ENCODE measurements at places on chromosomes 5 and 9. TPM values are rescaled to one million over a fixed set of nuclear protein-coding genes. Genes with fewer than 3 reads are reported as not detected.

Gene SPATA31C1
- not detected for total RNA-seq

Gene GTF3C5
- total RNA-seq, result 25.9 TPM

Gene ALG2
- 24.9 TPM for total RNA-seq

Gene POLR3G
- total RNA-seq, result 0.60 TPM

Gene PCDHB9
- 0.51 TPM for total RNA-seq

DNA sequence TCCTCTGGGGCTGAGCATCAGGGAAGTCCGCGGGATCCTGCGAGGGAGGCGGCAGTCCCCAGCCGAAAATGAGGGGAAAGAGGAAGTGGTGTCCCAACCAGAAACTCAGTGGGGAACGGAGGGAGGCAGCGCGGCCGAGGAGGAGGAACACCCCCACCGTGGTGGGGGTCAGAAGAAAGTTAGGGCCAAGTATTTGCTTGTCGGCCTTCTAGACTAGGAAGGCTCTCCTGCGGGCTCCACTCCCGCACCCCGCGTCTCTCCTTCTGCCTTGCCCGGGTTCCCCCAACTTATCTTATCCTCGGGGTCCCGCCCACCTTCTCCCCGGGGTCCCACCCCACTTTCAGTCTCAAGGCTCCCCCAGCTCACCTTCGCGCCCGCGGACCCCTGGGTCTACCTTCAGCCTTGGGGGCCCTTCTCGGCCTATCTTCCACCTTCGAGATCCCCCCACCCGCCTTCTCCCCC is 557 bp upstream of the PHF2 start:
- DNase-seq, result no peak
- peaks cover 28% of the 10 kb centered on the region for H3K4me1 ChIP-seq
- no peaks in the 10 kb centered on the region for H3K27me3 ChIP-seq
- H3K36me3 ChIP-seq, result no peaks in the 10 kb centered on the region

DNA sequence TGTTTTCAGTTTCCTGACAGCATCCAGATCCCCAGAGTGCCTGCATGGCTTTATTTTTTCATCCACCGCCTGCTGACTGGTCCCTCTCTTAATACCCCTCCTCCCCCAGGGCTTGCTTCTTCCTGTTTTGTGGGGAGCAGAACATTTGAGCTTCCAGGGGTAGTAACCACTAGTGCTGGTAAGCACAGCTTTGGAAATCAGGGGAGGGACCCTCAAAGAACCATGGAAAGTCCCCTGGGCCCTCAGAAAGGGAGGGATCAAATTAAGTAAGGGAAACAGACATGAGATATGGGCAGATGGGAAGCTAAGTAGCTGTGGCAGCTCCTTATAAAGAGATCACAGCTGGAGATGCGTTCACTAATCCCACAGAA is 26.8 kb downstream of the GRIA1 start:
- no peak overlapping the region for H3K27ac ChIP-seq
- DNase-seq, result no peak
- H3K4me1 ChIP-seq, result no peaks in the 10 kb centered on the region
- H3K27me3 ChIP-seq, result no peaks in the 10 kb centered on the region
- no peak overlapping the region for H3K4me3 ChIP-seq

- no peaks in the 10 kb centered on the region for H3K36me3 ChIP-seq
- DNase-seq, result no peak
- H3K27me3 ChIP-seq, result no peaks in the 10 kb centered on the region
- peaks cover 7% of the 10 kb centered on the region for H3K4me1 ChIP-seq
- H3K4me3 ChIP-seq, result no peak overlapping the region
- no peak overlapping the region for H3K27ac ChIP-seq
Measured at GRCh38 chr5:147712598-147712997, 69.9 kb downstream of the JAKMIP2 start.

- no peaks in the 10 kb centered on the region for H3K27me3 ChIP-seq
- no peak for DNase-seq
- no peak overlapping the region for H3K4me3 ChIP-seq
Measured at GRCh38 chr9:124372038-124372437, 43.2 kb downstream of the PSMB7 start.

DNA sequence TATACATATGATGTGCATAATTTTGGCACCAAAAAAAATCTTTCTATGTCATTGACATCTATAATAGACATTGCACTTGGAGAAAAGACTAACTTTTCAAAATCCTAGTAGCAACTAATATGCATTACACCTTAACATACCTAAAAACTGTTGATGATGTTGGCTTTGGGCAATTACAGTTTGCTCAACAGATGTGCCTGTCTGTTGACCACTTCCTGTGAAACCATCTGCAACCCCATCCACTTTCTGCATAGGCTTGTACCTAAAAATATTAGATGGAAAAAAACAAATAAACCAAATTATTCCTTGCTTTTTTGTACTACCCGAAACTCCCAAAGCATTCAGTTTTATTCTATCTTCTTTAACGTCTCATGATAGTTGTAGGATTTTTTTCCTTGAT is 248.6 kb downstream of the RFX3 start:
- H3K4me1 ChIP-seq, result no peaks in the 10 kb centered on the region
- DNase-seq, result no peak
- H3K4me3 ChIP-seq, result no peak overlapping the region
- H3K27ac ChIP-seq, result no peak overlapping the region

- no peaks in the 10 kb centered on the region for H3K36me3 ChIP-seq
- DNase-seq, result no peak
- H3K27ac ChIP-seq, result no peak overlapping the region
- H3K27me3 ChIP-seq, result no peaks in the 10 kb centered on the region
Measured at GRCh38 chr5:44713446-44713845, 95.3 kb upstream of the MRPS30 start.

GRCh38 chr5:106876298-106876622 is 794.5 kb downstream of the EFNA5 start:
- H3K27me3 ChIP-seq, result no peaks in the 10 kb centered on the region
- H3K4me3 ChIP-seq, result no peak overlapping the region
- no peak for DNase-seq

DNA sequence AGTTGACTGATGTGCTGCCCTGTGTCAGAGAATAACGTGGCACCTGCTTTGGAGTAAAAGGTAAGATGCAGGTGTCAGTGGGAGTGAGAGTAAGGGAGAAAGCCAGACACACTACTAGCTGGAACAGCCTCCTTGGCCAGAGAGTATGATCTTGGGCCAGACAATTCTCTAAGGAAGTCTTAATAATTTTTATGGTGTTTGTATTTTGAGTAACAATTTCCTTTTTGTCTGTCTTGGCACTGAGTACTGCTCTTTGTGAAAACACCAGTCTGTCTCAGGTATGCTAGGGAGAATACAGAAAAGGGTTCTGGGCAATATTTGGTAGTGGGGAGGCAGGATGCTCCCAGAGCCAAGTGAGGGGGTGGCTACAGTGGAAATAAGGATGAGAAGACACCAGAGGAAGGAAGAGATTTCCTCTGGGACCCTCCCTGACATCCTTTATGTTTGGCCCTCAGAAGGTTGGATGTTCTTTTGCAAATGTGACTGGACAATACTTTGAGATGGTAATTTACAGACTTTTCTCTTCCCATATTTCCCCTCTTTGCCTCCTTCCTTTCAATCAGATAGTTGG is 20.6 kb upstream of the PRDM6 start:
- H3K4me3 ChIP-seq, result no peak overlapping the region
- H3K27ac ChIP-seq, result no peak overlapping the region
- H3K4me1 ChIP-seq, result no peaks in the 10 kb centered on the region
- no peak for DNase-seq
- H3K36me3 ChIP-seq, result no peaks in the 10 kb centered on the region
- no peaks in the 10 kb centered on the region for H3K27me3 ChIP-seq

DNA sequence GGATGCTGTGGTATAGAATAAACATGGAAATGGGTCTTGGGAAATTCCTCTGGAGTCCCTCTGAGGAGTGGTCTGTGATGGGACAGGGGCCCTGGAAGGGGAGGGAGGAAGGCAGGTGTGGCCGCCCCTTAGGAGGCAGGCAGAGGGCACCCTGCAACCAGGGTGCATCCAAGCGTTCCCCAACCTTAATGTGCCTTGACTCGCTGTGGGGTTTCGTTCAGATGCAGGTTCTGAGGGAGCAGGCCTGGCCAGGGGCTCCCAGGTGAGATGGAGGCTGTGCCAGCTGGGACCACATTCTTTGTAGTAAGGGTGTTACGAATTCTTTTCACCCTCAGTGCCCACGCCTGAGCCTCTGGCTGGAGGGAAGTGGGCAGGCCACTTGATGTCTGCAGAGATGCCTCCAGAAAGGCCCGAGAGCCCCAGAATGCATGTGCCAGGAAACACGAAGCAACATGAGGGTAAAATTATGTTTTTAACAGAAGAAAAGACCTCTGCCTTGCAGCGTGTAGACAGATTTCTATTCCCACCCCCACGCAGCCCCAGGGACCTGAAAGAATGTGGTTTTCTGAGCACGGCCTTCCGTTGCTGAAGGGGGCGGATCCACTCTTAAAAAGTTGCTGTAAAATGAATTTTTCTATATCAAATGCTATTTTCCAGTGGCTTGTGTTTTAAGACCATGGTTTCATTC is 150.4 kb upstream of the IER5L start:
- no peak for DNase-seq
- no peak overlapping the region for H3K27ac ChIP-seq
- no peaks in the 10 kb centered on the region for H3K27me3 ChIP-seq
- peaks cover 2% of the 10 kb centered on the region for H3K4me1 ChIP-seq
- H3K4me3 ChIP-seq, result no peak overlapping the region
- no peaks in the 10 kb centered on the region for H3K36me3 ChIP-seq

DNA sequence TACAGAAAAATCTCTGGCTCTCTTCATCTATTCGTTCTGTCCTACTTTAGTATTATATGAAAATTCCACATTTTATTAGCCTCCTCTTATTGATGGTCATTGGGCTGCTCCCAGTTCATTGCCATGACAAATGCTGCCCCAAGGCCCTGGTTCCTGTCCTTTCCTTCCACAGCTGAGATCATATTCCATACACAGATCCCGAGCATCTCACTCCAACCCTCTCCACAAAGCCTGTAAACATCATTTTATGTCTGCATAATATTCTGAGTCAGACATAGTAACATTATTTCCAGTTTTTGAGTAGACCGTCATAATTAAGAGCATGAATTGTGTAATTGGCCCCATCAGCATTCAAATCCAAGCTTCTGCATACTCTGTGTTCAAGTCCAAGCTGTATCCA is 86.3 kb downstream of the MVB12B start:
- H3K27ac ChIP-seq, result no peak overlapping the region
- no peak overlapping the region for H3K4me3 ChIP-seq
- no peaks in the 10 kb centered on the region for H3K36me3 ChIP-seq
- DNase-seq, result no peak
- H3K27me3 ChIP-seq, result no peaks in the 10 kb centered on the region
- no peaks in the 10 kb centered on the region for H3K4me1 ChIP-seq

DNA sequence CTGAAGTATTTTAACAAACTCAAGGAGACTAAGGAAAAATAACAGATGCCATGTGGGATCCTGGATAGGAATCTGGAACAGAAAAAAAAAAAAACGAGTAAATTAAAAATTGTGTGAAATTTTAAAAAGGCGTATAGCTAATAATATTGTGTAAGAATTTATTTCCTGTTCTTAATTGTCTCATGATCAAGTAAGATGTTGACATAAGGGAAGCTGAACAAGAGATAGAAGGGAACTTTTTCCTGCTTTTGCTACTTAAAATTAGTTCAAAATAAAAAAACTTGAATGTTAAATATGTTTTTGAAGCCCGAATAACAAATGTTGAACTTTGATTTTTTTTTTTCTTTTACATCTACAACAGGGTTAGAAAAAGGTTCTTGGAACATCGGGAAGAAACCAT is 10.5 kb downstream of the SNAPC3 start:
- H3K36me3 ChIP-seq, result no peaks in the 10 kb centered on the region
- no peak overlapping the region for H3K27ac ChIP-seq
- H3K4me3 ChIP-seq, result no peak overlapping the region
- H3K27me3 ChIP-seq, result no peaks in the 10 kb centered on the region

- peaks cover 2% of the 10 kb centered on the region for H3K36me3 ChIP-seq
- DNase-seq, result no peak
- no peak overlapping the region for H3K4me3 ChIP-seq
- H3K27me3 ChIP-seq, result no peaks in the 10 kb centered on the region
- no peaks in the 10 kb centered on the region for H3K4me1 ChIP-seq
- no peak overlapping the region for H3K27ac ChIP-seq
Measured at GRCh38 chr5:33468775-33469435, 28.1 kb downstream of the TARS1 start.

Measured in pancreas (tissue), 10 donors.